Pancreas (tissue), 10 donors: ENCODE measurements at places on chromosomes 4 and X. TPM values are rescaled to one million over a fixed set of nuclear protein-coding genes. Genes with fewer than 3 reads are reported as not detected.

Gene PCDH11X
- 0.02 TPM for polyA plus RNA-seq

Gene PSAPL1
- polyA plus RNA-seq = not detected

Gene NSG1
- polyA plus RNA-seq = 10.1 TPM

Gene NKRF
- polyA plus RNA-seq = 4.7 TPM

Gene PARM1
- polyA plus RNA-seq = 8.3 TPM

Gene CD40LG
- not detected for polyA plus RNA-seq

GRCh38 chrX:154379569-154379951 lies 465 bp downstream of the EMD start:
- DNase-seq = no peak
- peak overlapping the region; percentile 57 for H3K4me3 ChIP-seq
- peaks cover 6% of the 10 kb centered on the region for H3K4me1 ChIP-seq

DNA sequence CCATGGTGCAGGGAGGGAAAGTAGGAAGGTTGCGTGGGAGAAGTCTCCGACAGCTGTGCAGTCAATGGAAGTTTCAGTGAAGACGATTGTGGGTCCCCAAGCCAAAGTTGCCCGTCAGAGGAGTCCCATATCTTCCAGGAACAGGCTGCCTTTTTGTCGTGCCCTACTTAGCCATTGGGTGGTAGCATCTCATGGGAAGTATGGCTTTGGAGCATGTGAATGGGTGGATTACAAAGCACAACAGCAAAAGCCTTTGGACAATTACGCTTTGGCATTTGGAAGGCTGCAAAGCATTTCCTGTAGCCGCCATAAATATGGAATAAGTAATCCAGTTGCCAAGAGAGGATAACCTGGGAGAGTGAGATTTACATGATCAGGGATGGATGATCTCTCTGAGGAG lies 300.7 kb upstream of the BOD1L1 start:
- no peaks in the 10 kb centered on the region for H3K27me3 ChIP-seq
- no peak overlapping the region for H3K4me3 ChIP-seq
- no peaks in the 10 kb centered on the region for H3K36me3 ChIP-seq
- no peak overlapping the region for H3K27ac ChIP-seq

- no peak overlapping the region for H3K4me3 ChIP-seq
- DNase-seq = no peak
- H3K27me3 ChIP-seq = no peaks in the 10 kb centered on the region
- H3K4me1 ChIP-seq = no peaks in the 10 kb centered on the region
These were observed 558.9 kb downstream of the SPOCK3 start for GRCh38 chr4:166675411-166675810.

GRCh38 chr4:152064282-152064681 lies 303.5 kb upstream of the GATB start:
- DNase-seq = no peak
- no peaks in the 10 kb centered on the region for H3K4me1 ChIP-seq

DNA sequence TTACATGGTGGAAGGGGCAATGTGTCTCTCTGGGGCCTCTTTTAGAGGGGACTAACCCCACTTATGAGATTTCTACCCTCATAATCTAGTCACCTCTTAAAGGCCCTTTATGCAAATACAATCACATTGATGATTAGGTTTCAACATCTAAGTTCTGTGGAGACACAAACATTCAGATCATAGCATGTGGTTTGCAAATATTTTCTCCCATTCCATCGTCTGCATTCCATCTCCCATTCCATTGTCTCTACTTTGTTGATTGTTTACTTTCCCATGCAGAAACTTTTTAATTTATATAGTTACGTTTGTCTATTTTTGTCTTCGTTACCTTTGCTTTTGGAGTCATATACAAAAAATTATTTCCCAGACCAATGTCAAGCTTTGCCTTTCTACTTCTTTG lies 927.5 kb upstream of the INTU start:
- H3K4me3 ChIP-seq = no peak overlapping the region
- no peaks in the 10 kb centered on the region for H3K36me3 ChIP-seq
- DNase-seq = no peak
- H3K27me3 ChIP-seq = no peaks in the 10 kb centered on the region
